ENCODE measurements at places on chromosomes 12 and 14.

DNA sequence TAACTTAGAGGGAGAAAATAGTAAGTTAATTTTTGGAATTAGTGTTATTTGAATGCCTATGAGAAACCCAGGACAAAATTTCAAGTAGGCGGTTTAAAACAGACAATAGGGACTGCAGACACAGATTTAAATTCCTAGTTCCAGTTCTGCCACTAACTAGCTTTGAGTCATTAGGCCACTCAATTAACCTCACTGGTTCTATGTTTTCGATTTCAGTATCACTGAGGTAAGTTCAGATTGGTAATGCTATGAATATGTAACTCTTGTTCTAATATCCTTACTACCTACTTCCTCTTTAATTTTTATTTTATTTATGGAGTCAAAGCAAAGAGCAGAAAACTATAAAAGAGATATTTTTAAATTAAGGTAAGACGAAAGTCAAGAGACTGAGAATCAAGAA, 52.6 kb downstream of the GALC start:
- no peak for DNase-seq

DNA sequence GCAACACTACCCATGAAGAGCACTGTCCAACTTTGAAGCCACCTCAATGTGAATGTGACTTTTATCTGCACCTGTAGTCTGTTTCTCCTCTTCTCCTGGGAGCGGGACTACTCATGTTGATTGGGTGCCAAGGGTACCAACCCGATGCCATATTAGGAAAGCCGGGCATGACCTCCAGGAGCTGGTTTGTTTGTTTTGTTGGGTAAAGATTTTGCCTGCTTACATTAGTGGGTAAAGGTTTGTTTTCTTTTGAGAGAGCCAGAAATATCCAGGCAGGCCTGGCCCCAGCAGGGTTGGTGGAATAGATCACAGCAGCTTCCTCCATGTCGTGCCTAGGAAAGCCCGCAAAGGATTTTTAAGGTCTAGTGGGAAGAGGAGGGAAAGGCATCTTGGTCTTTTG, 19.7 kb upstream of the ITPK1 start:
- no peak for DNase-seq

DNA sequence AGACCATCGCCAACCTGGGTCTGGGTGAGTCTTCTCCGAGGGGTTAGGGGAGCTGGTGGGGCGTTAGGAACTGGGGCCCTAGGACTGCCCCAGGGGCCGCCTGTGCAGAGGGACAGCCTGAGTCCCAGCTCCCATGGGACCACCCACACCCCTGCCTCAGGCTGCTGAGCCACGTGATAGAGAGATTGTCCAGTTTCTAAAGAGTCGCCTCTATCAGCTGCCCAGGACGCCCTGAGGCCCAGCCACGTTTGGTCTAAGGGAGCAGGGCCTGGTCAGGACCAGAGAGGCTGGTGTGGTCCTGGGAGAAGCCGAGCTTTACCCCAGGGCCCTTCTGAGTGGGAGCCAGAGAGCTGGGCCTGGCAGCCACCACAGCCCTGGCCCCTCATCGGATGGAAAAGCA, 107.1 kb downstream of the LGMN start:
- no peak for DNase-seq

- DNase-seq = no peak
These were observed 1.4 kb upstream of the PHC1 start for GRCh38 chr12:8912914-8913313.

DNA sequence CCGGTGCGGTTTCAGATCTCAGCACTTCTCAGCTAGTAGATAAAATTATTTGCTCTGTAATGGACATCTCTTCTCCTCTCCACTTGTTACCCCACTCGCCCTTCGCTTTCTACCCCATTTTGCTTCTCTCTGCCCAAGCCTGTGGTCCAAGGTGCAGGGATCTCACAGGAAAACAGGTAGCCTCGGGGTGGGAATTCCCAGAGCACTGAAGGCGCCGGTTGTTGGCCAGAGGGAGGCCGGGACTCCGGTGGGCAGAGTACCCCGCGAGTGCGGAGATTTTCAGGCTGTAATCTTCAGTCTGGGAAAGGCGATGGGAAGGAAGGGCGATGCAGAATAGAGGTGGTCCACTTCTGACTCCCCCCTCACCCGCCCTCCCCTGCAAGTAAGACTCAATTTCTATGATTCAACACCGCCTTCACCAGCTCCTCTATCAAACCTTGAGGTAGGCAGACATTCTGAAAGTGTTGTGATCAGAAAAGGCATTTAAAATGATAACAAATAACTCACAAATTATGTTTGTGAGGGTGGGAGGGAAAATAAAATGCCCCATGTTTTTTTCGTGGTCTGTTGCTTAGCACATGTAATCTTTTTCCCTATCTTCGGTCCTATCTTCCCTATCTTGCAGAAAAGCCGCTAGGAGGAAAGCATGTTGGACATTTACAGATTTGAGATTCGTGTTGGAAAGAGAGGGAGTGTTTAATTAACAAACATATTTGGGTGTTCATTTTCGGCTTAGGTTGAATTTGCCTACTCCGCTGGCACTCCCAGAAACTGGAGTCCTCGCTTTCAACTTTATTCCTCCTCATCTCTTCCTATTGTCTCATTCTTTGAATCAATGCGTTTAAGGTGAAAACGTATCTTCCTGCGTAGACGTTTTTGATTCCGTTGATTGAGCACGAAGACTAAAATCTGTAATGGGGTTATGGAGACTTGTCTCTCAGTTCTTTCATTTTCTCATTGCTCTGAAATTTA, 8.5 kb downstream of the FOXG1 start:
- no peak for DNase-seq

GRCh38 chr14:40229676-40230075, 797.4 kb upstream of the FBXO33 start:
- DNase-seq = no peak

DNA sequence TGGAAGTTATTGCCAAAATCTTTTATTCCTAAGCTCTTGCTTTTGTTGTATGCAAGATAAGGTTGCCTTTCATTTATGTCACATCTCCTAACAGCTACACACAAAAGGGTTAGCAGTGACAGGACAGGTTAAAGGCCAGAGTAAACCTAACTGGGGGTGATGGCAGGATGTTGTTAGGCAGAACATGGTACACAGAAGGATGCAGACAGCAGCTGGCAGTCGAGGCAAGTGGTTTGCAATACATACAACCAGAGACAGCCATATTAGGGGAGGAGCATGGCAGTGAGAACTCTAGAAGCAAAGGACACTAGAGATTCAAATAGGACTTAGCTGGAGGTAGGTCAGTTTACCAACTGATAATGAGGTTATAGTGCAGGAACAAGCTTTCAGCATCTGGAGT, 2.7 kb upstream of the ABCD2 start:
- peak; percentile 1 for DNase-seq

- no peak for DNase-seq
These were observed 26.2 kb downstream of the RAD9B start for GRCh38 chr12:110528277-110528839.

DNA sequence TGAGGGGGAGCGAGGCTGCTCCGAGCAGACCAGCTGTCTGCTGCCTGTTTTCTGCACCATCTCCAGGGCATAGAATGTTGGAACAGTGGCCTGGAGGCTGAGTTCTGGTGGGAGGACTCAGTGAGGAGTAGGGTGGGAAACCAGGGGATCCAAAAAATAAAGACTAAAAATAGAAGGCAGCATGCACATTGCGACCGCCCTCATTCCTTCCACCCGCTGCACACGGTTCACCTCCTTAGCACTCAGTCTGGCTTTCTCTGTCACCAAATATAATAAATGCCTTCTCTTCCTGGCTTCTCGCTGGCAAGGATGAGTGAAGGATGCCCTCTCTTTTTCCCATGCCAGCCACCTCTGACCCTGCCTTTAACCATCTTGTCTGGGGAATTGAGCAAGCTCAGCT, 146.2 kb downstream of the AACS start:
- no peak for DNase-seq

DNA sequence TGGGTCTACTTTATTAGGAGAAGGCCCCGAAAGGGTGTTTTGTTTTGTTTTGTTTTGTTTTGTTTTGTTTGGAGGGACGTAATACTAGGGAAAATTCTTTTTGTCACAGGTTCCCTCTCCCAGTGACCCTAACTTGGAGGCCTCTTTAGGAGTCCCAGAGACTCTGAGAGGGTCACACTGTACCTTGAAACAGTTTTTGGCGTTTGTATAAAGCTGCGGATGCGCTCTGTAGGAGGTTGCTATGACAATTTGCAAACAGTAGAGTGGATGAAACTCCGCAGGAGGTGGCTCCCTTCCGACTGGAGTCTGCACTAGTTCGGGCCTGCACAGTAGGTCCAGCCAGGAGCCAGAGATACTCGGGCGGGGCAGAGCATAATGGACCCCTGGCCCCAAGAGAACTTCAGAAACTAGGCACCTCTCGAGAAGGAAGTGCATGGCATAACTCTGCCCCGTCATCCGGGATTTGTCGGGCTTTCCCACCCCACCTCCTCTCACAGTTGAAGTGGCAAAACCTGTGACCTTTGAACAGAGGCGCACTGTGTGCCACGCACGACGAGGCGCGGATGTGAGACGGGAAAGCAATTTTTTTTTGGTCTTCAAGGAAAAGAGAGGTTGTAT, 1.3 kb upstream of the DYRK2 start:
- no peak for DNase-seq

DNA sequence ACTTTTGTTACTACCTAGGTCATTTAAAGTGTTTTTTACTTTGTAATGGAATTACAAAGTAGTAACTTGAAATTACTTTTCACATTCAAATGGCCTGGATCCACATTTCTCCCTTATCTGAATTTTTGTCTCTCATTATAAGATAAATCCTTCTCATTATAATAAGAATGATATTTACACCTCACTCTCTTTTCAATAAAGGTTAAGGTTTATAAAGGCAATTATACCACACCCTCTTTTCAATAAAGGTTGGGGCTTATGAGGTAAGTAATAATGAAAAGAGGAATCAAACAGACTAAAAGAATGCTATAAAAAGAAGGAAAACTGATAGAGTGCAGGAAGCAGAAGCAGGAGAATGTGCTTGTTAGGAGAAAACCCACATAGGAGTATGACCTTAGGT, 210.8 kb downstream of the ACSS3 start:
- no peak for DNase-seq

DNA sequence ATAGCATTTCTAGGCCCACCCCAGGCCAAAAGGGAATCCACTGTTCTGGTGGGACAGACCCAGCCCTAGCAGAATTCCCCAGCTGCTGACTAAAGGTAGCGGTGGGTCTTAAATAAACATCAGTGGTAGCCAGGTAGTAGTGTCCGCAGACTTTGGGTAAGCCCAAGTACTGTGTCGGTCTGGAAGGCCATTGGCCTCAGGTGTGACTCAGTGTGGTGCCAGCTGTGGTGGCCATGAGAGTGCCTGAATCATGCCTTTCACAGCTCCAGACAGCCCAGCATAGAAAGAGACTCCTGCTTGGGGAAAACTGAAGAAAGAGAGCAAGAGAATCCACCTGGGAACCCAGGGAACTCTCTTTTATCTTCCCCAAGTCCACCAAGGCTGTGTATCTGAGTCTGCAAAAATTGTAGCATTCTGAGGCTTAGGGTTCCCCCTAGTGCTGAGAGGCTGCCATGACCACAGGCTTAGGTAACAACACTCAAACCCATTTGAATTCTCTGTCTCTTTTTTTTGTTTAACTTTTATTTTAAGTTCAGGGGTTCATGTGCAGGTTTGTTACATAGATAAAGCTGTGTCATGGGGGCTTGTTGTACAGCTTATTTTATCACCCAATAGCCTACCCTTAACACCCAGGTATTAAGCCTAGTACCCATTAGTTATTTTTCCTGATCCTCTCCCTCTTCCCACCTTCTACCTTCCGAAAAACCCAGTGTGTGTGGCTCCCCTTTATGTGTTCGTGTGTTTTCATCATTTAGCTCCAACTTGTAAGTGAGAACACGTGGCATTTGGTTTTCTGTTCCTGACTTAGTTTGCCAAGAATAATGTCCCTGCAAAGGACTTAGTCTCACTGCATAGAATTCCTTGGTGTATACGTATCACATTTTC, 16.7 kb upstream of the CD163L1 start:
- peak; percentile 68 for DNase-seq

DNA sequence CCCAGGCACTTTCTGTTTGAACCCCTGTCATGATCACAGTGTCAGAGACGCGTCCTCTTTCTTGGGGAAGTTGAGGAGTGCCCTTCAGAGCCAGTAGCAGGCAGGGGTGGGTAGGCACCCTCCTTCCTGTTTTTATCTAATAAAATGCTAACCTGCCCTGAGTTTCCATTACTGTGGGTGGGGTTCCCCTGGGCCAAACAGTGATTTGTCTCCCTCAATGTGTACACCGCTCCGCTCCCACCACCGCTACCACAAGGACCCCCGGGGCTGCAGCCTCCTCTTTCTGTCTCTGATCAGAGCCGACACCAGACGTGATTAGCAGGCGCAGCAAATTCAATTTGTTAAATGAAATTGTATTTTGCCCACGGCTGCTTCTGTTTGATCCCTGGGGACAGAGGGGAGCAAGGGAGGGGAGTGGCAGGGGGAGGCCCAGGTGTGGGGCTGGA, 5.1 kb downstream of the SHMT2 start:
- DNase-seq = no peak

DNA sequence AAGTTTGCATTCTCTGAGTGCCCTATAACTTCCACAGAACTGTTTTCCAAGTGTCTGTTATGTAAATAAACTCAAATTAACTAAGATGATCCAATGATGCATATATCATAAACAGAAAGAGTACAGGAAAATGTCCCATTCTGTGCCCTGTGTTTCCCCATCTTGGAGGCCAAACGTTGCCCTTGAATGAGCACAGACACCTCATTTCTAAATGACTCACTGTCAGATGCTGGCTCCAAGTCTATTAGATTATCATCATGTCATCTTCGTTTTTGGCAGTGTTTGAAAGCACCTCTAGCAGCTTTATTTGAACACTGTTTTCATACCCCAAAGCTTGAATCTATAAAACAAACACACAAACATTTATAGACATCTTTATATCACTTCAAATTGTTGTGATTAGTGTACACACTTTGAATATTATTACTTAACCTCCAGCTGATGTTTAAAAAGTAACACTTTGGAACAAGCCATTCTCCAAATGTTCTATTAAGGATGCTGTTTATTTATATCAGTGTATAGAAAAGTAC, 424.2 kb downstream of the NOVA1 start:
- no peak for DNase-seq

DNA sequence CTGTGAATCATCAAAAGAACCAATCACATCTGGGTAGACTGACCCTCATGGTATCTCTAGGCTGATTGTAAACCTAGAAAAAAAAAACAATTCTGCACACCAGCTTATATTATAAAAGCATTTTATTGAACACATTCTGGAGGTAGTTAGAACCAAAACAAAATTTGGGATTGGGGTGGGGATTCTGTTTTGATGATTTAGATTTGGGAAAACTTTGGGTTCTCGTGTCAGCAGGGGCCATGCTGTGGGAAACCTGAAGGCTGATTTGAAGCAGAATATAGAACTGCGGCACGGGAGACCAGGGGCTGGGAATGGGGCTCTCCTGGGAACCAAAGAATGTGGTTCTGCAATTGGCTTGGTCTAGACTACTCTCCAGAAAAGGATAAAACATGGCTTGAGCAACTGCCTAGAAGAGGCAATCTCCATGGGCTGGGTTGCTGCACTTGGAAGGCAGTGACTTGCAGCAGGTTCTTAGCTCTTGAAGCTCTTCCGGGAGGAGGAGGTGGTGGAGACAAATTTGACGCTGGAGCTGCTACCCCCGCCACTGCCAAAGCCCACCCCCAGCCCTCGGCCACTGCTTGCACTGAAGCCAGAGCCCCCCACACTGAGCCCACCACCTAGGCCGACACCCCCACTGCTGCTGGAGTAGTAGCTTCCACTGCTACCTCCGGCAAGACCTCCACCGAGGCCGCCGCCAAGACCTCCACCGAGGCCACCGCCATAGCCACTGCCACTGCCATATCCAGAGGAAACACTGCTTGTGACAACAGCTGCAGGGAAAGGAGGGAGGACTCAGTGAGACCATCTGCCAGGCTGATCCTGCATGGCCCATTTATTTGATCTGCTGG, 5.5 kb downstream of the KRT5 start:
- no peak for DNase-seq

GRCh38 chr14:102187044-102187443, 47.3 kb downstream of the WDR20 start:
- DNase-seq = no peak
